ENCODE measurements at places on chromosomes 1 and 21.

GRCh38 chr1:93667642-93668041, 14.0 kb downstream of the BCAR3 start:
- no peak for DNase-seq

- no peak for DNase-seq
These were observed 59.4 kb upstream of the ZBTB18 start for GRCh38 chr1:243991650-243992049.

GRCh38 chr1:24963943-24964693, 34.0 kb upstream of the RUNX3 start:
- no peak for DNase-seq

- DNase-seq = no peak
These were observed 82.4 kb upstream of the VAMP3 start for GRCh38 chr1:7688659-7689058.

- no peak for DNase-seq
These were observed 9.0 kb downstream of the TIMM17A start for GRCh38 chr1:201964261-201964660.

DNA sequence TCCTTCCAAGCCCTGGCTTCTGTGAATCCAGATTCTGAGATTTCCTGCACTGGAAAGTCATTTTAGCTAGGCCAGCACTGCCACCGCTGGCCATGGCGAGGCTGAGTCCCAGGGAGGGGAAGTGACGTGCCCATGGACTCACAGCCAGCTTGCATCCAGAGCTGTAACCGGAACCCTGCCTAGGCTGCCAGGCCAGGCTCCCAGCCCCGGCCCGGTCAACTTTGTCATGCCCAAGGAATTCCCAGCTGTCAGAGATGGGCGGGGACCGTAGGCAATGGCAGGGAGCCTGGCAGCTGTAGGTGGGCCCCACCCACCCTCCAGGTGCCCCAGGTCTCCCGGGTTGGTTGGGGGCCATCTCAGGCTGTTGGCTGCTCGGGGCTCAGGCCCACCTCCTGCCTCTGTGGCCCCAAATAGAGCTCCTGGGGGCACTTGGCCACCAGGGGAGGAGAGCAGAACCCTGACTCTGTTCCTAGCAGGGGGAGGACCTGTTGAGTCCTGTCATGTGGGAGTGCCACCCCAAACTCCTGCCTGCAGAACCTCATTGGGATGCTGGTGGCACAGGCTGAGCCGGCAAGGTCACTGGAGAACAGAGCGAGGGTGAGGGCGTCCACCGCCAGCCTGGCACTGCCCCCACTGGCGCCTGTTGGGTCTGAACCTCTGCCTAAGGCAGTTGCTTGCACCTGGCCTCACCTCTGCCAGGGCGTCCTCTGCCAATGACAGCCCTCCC, 57.8 kb downstream of the FOXO6 start:
- DNase-seq = no peak

- no peak for DNase-seq
These were observed 144.5 kb downstream of the NAV1 start for GRCh38 chr1:201683397-201683796.

DNA sequence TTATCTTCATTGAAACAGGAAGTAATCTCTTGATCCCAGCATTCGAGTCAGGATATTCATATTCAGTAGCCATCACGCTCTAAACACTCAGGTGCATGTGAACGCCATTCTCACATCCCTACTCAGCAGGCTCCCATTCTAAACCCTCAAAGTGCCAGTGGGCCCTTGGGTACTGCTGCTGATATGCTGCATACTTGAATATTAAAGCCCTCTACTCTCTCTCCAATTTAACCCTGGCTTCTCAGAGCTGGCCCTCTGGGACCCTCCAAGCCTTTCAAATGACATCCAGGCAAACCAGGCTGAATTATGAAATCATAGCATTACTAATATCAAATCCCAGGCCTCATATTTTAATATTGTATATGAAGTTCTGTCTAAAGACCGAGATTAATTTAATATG, 468.2 kb downstream of the NUF2 start:
- no peak for DNase-seq

DNA sequence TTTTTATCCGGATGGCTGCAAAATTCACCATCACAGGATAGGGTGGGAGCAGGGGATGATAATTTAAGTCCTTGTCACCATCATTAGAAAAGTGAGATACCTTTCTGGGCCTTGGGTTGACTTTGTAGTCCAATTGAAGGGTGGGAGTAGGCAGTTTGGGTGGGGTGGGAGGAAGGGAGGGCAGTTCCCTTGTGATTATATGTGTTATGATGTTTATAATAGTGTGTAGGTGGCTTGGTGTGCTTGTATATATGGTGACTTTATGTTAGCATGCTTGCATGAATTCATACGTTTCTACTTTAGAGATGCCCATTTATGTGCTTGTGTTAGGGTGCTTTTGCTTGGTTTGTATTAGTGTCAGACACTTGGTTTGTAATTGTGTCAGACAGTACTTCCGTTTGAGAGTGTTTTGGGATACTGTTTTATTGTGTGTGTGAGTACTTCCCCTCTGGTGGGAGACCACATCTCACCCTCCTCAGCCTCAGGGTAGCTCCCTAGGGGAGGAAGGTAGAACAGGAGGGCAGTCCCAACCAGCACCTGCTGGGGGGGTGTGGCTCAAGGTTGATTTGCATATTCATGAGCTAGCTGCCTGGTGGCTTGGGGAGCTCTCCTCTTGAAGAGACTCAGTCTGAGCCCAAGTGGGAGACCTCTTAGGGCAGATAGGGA, 6.3 kb upstream of the POU3F1 start:
- DNase-seq = no peak

Data from caudate nucleus (tissue), 63 donors.